ENCODE measurements at places on chromosomes 13 and 19.

DNA sequence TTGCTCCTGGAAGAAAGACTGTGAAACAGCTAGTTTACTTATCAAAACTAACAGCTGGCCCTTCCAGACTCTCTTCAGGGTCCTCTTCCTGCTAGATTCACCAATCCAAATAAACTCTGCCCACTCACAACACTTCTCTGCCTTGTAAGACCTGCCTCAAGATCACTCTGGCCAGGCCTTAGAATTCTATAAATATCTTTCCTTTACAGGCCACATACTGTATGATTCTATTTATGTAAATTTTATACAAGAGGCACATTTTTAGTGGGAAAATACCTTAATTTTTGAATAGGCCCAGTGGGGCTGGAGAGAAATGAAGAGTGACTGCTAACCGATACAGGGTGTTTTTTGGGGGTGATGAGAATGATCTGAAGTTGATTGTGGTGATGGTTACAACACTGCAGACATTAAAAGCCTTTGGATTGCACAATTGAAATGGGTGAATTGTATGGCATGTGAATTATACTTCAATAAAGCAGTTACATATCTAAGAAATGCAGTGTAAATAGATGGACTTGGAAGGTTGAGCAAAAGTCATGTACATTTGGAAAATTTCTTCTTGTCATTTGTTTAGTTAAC lies 141.8 kb downstream of the GPC5 start:
- H3K4me3 ChIP-seq = no peak overlapping the region
- H3K4me1 ChIP-seq = no peaks in the 10 kb centered on the region
- H3K27me3 ChIP-seq = no peaks in the 10 kb centered on the region
- H3K36me3 ChIP-seq = no peaks in the 10 kb centered on the region

- no peak for DNase-seq
- no peak overlapping the region for H3K4me3 ChIP-seq
- no peak overlapping the region for H3K27ac ChIP-seq
- H3K27me3 ChIP-seq = no peaks in the 10 kb centered on the region
- H3K4me1 ChIP-seq = no peaks in the 10 kb centered on the region
Measured at GRCh38 chr13:90622541-90622940, 724.9 kb upstream of the MIR17HG start.

DNA sequence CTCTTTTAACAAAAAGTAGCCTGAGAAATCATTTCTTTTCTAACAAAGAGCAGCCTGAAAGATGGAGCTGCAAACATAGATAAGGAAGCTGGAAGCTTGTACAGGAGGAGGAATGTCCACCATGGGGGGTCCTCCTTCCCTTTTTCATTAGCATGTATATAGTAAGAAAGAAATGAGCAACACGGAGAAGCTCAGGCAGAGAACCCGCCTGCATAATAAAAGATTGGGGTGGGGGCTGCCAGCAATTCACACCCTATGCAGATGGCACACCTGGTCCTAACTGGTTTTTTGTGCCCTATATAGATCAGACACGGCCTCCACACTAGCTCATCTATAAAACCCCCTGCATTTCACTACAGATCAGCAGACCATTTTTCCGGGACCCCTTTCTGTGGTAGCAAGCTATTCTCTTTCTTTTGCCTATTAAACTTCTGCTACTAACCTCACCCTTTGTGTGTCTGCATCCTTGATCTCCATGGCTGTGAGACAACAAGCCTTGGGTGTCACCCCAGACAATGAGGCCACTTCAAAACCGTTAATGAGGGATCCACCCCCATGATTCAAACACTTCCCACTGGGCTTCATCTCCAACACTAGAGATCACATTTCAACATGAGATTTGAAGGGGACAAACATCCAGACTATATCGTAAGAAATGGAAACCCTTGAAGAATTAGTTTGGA lies 167.5 kb upstream of the FREM2 start:
- DNase-seq = no peak
- H3K27ac ChIP-seq = no peak overlapping the region
- H3K4me1 ChIP-seq = no peaks in the 10 kb centered on the region

- peaks cover 44% of the 10 kb centered on the region for H3K4me1 ChIP-seq
- peak; percentile 76 for DNase-seq
- H3K36me3 ChIP-seq = no peaks in the 10 kb centered on the region
- peaks cover 85% of the 10 kb centered on the region for H3K27me3 ChIP-seq
- H3K4me3 ChIP-seq = peak within 1 kb of the TSS; percentile 58
- H3K27ac ChIP-seq = peak within 1 kb of the TSS; percentile 82
Measured at GRCh38 chr19:54473071-54473891, at the start of gene CDC42EP5. CDC42EP5 (minus strand) TSS chr19:54473296; CDS start chr19:54465547, 7,749 bp downstream.
